ENCODE measurements at places on chromosomes 2 and 18. TPM values are rescaled to one million over a fixed set of nuclear protein-coding genes. Genes with fewer than 3 reads are reported as not detected.

- no peak for DNase-seq
Observed at GRCh38 chr18:58953627-58954026, 89.0 kb downstream of the ZNF532 start.

DNA sequence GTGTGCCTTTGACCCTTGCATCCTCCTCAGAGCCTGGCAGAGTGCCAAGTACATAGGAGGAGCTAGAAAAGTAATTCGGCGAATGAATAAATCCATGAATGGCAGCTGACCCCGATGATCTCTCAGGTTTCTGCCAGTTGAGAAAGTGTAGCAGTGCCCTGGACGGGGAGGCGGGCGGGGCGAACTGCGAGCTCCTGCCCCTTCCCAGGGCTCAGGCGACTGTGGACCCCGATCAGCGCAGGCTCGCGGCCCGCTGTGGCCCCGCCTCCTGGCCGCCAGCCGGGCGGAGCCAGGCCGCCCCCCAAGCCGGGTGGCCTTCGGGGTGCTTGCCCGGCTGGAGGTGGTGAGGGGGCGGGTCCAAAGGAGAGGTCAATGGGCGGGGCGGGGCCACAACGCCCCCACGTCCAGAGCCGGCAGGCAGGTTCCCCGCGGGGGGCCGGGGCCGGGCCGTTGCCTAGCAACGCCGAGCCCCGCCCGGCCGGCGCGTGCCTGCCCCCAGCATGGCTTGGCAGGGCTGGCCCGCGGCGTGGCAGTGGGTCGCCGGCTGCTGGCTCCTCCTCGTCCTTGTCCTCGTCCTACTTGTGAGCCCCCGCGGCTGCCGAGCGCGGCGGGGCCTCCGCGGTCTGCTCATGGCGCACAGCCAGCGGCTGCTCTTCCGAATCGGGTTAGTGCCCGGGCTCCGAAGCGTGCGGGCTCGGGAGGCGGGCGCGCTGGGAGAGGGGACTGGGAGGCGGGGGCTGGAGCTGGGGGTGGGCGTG is 30.6 kb upstream of the TMBIM1 start:
- peak; percentile 65 for DNase-seq

GRCh38 chr18:74225193-74225840 is 66.4 kb downstream of the CYB5A start:
- DNase-seq, result no peak

ABCA12 gene
- total RNA-seq, result not detected

DNA sequence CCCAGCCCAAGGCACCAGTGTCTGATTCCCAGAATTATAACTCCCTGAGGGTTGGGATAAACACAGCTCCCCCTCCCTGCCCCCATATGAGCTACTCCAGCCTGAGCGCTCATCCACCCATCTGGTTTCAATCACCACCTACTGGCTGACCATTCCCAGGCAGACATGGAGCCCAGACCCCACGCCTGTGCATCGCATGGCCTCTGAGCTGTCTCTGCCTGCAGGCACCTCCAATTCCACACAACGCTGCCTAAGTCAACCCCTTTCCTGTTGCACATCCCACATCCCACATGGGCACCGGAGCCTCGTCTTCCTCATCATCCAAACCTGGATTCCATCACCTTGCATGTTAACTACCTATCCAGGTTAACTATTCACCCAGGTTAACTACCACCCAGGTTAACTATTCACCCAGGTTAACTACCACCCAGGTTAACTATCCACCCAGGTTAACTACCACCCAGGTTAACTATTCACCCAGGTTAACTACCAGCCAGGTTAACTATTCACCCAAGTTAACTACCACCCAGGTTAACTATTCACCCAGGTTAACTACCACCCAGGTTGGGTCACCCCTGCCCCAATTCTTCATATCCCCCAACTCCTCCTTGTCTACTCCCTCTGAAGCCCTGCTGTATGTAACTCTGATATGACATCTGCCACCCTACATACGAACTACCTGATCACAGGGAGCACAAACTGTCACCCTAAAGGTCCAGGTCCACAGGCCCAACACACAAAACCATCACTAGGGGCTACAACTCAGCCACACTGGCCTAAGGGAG is 47.8 kb downstream of the TEX51 start:
- no peak for DNase-seq

DNA sequence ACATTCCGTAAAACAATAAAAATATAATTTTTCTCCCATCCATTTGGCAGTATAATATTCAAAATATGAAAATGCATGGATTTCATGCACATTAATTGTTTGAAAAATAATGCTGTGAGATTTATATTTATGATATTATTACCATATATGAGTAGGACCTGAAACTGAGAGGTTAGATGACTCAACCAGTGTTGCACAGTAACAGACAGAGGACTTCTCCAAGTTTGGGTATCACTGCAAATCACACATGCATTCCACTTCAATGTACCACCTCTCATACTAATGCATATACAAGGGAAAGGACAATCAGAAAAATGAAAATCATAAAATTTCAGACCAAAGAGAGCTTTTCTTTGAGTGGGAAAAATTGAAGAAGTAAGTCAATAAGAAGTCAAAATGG is 269.5 kb downstream of the SOCS6 start:
- DNase-seq, result no peak

REG3A gene
- total RNA-seq, result not detected

DNA sequence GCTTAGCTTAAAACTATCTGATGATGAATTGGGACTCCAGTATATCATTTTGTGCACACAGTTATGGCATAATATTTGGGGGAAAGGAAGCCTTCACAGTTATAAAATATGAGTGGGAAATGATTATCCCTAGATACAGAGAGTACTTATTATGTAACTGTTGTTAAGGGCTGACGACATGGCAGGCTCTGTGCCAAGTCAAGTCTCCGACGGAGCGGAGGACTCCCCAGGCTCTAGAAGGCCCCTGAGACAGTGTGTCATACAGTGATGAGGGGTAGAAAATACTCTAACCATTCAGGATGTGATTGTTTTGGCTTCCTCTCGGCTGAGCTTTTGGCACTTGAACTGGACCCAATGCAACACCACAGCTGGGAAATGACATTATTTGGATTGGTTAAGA is 211.8 kb downstream of the SLC8A1 start:
- no peak for DNase-seq

RGPD3 gene
- 0.27 TPM for total RNA-seq

DNA sequence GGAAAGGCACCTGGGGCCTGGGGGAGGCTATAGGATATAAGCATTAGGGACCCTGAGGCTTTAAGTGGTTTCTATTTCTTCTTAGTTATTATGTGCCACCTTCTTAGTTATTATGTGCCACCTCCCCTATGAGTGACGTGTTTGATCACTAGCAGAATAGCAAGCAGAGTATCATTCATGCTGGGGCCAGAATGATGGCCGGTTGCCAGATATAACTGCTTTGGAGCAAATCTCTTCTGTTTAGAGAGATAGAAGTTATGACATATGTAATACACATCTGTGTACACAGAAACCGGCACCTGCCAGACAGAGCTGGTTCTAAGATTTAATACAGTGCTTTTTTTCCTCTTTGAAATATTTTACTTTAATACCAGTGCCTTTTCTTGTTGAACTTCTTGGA is 29.4 kb downstream of the LIPG start:
- no peak for DNase-seq

CNTNAP5 gene
- total RNA-seq, result not detected

DNA sequence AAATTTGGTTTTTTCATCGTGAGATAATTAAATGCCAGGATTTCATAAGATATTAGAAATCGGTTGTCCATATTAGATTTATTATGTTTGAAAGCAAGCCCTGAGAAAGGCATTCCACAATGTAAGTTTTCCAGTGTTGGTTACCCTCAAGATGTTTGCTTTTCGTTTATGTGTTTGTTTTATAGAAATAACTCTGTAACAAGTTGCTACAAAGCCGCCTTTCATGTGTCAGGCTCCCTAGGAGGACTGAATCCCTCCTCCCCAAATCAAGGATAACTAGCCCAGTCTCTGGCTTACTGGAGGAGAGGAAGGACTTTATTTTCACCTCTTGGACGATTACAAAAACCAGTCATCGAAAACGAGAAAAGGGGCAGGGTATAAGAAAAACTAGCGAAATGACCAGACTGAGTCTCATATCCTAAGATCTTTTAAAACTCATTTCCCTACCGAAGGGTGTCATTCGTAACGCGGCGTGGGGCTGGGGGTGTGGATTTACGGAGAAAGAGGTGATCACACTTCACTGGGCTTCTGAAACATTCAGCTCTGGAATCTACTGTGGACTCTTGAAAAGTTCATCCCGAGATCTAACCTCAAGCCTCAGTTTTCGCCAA is 1.0 kb upstream of the PEX13 start:
- no peak for DNase-seq

- peak; percentile 40 for DNase-seq
Observed at GRCh38 chr2:197786010-197786877, 1.1 kb upstream of the BOLL start.

DNA sequence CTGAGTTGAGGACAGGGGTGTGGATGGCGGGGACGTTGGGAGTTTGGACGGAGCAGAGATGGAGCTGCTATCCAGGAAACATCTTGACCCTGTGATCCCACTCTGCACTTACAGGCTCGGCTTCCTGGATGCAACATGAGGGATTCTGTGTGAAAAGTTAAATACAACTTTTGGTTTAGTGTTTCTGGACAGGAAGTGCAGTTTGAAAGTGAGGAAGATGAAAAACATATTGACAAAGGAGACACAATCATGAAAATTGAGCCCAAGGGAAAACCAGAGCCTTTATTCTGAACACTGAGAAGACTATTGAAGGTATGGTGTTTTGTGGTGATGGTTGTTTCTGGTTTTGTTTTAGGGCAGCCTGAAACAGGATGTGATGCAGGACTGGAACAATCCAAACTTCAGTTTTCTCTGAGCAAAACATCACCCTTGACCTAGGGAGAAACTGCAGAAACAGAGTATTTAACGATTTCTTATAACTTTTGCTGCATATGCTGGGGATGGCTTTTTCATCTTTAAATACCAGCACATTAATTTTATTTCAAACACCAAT is 76.5 kb upstream of the RFX8 start:
- no peak for DNase-seq

DNA sequence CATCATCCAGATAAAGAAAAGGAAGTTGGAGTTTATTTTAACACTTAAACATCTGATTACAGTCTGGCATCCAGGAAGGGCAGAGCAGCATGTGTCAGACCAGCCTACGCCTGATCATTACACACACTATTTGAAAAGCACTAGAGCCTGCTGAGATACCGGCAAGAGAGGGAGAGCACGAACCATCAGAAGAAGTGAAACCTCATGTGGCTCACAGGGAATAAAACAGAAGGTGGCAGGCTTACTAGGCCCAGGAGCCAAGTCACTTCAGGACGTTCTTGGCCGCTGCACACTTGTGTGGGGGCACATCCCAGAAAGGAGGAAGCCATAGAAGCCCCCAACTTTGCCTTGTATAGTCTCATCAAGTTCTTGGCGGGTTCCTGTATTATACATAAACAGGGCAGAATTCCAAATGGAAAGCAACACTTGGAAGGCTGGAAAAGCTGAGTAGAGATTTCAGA is 105.5 kb downstream of the UGGT1 start:
- DNase-seq, result no peak

CCDC178 gene
- total RNA-seq, result not detected

- no peak for DNase-seq
Observed at GRCh38 chr18:58168221-58168620, 124.2 kb downstream of the NEDD4L start.

GRCh38 chr18:32629292-32629691 is 143.5 kb downstream of the KLHL14 start:
- no peak for DNase-seq

DNA sequence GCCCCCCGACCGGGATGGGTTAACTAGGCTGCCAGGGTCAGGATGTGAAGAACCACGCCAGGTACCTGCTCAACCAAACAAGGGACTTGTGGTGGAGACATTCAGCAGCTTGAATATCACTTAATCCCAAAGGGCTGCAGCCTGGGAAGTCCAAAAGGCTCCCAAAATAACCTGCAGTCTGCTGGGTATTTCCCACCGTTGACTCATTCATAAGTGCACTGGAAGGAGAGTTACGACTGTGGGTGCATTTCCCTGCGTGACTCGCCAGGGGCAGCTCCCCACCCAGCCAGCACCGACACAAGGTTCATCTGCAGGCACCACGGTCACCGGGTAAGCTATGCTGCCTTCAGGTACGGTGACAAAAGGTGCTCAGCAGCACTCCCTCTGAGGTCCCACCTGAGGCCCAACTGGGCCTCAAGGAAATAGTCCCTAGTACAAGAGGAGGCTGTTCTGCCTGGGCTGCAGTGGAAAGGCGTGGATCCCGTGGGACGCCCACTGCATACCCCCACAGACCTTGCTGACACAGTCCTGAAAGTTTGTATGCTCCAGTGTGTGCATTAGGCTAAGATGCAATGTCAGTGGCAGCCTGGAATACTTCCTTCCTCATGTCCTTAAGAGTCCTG is 86.5 kb downstream of the UXS1 start:
- peak; percentile 40 for DNase-seq

DNA sequence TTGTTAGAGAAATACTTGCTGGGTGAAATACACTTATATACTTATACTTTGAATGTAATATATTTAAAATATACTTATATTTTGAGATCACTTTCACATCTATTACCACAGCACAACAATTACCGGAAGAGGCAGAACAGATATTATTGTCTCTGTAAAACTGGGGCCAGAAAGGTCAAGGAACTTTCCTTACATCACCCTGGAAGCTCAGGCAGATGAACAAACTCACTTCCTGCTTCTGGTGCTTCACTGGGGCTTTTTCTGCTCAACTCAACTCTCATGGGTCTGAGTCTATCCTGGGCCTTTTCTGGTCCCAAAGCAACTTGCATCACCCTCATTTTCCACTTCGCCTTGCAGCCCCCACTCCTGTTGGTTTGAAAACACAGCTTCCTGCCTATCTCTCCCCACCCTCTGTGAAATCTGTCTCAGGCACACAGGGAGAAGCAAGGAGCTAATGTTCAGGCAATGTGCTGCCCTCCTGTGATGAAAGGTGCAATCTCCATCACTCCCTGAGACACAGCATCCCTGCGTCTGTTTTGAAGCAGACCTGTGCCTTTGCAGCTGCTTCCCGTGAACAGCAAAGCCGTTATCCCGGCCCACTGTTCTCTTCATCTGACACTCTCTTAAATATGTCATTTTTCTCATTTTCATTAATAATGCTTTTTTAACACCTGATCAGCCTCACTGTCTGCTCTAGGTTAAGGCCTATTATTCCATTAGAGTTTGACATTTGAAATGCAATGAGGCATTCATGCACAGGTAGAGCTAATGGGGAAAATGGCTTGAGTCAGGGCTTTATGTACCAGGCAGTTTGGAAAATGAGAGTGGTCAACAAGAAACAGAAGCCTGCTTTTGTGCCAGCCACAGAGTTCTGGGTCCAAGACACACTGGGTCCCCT is 251.9 kb upstream of the CHAC2 start:
- DNase-seq, result no peak
